ENCODE measurements at places on chromosomes 13 and 19.

DNA sequence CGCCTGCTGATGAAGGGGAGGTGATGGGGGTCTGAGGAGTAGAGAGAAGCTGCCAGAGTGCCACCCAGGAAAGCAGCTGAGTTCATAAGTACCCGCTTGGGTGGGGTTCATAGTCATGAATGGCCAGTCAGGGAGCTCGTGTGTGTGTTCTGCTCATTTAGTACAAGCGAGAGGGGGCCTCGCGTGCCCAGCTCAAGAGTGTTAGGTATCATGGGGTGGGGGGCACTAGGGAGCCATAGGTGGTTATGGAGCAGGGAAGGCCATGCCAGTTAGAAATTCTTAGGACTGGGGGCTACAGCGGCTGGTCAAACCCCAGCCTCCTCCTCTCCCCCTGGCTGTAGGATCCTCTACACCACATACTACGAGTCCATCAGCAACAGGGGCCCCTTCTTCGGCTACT, 46.8 kb downstream of the CD320 start:
- no peak for DNase-seq

GRCh38 chr19:36054733-36055686, at the start of gene WDR62:
Gene WDR62 (plus strand): TSS chr19:36054897. CDS start chr19:36054972, 75 bp downstream.
- DNase-seq, result peak; percentile 87

- DNase-seq, result no peak
Measured at GRCh38 chr19:33350538-33351309, 22.8 kb upstream of the CEBPG start.

GRCh38 chr13:110944121-110944967, 29.5 kb upstream of the ANKRD10 start:
- DNase-seq, result no peak

- DNase-seq, result no peak
Measured at GRCh38 chr13:46181840-46182490, at the start of gene LCP1. Gene LCP1 (minus strand): TSS chr13:46182177. CDS start chr13:46159662, 22,515 bp downstream.

DNA sequence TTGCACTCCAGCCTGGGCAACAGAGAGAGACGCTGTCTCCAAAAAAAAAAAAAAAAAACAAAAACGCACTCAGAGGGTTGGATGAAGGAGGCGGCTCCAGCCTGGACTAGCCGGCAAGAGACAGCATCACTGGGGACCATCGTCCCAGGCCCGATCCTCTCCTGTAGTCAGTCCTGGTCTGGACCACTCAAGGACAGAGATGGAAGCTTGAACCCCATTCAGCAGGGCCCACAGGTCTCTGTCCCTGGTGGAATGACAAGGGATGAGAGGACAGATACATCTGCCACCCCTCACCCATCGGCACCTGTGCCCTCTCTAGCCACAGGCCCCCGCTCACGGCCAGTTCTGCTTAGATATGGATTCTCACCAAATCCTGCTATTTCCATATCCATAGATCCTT, 14.0 kb downstream of the ADGRE5 start:
- no peak for DNase-seq

DNA sequence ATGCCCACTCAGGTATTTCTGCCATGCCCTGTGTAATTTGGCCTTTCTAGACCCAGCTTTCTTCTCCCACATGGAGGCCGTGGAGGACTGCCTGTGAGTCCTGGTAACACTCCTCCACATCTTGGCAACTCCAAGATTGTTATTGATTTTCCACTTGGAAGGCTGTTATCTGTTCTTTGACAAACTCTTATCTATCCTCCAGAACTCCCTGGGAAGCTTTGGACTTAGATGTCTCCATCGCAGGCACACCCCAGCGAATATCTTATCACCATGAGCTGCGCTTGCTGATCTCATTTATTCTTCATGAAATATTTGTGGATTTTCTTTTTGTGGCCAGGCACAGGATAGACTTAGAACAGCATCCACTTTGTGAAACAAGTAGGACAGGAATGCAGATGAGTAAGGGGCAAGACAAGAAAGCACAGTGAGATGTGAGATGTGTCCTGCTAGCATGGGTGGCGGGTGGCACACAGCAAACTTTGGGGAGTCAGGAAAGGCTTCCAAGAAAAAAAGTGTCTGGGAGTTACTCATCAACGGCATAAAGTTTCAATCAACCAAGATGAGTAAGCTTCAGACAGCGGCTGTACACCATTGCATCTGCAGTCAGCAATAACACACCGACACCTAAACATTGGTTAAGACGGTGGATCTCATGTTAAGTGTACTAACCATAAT, 84.5 kb upstream of the IRS2 start:
- DNase-seq, result no peak

- DNase-seq, result no peak
Measured at GRCh38 chr13:22428188-22428828, 752.5 kb upstream of the SGCG start.

DNA sequence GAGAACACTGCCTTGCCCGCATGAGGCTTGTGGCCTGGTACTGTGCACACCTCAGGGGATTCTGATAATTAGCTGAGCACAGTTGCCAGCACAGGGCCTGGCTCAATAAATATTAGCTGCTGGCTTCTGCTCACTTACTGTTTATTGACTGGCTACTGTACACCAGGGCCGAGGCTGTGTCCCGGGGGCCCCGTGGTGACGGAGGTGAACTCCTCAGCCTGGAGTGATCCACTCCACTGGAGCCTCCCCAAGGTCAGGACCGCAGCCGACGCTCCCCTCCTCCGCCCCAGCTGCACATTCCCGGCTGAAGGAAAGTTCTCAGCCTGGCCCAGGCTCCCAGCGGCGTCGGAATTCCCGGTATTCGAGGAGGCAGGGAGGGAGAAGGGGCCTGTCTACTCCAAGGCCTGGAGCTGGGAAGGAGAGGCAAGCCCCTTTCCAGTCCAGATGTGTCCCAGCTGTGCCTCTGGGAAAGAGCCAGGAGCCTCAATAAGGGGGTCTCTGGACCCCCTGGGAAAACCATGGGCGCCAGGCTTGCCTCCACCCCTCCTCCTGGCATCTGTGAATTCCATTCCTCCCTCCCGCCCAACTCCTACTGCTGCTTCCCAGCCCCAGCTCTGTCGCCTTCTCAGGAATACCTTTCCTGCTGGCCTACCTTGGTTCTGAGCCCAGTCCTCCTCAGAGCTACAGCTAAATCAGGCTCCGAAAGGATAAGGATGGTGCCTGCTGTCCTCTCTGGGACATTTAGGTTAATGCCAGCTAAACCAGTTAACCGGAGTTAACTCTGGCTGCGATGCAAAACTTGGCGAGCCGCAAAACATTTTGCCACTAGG, 7.3 kb downstream of the RPS16 start:
- DNase-seq, result no peak

GRCh38 chr13:44609137-44609536, 33.0 kb upstream of the TSC22D1 start:
- DNase-seq, result no peak

DNA sequence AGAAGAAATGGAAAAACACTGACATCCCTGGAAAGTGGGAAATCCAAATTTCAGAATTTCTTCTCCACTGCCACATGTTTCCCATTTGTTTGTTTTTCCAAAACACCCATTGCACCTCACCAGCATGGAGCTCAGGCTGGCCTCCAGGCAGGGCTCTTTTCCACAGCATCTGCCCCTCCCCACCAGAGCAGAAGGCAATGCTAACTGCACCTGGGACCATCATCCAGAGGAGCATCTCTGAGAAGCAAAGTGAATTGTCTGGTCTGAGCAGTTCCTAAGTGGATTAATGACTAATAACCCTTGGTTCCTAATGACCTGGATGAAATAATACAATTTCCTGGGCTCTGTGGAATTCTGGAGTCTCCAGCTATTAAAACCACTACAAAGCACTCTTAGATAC, 8.8 kb upstream of the CYSLTR2 start:
- DNase-seq, result no peak

DNA sequence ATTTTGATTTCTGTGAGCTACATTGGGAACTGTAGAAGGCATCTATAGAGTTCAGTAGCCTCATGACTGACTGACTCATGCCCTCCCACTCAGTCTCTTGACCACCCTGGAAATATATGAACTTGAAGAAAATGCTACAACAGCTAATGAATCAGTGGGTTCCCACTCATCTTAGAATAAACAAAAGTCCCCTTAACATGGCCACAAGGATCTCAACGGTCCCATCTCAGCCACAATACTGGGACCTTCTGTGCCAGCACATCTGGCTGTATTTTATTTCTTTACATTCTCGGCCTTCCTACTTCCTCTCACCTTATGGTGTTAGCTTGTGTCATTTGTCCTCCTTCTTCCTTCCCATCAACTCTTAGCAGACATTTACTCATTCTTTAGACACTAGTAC, 619.8 kb downstream of the DCT start:
- DNase-seq, result no peak

GRCh38 chr19:22427960-22428913, 6.1 kb upstream of the ZNF98 start:
- DNase-seq, result no peak

- DNase-seq, result no peak
Measured at GRCh38 chr19:513368-514165, 6.3 kb downstream of the TPGS1 start.

- no peak for DNase-seq
Measured at GRCh38 chr13:44278166-44278565, 95.5 kb upstream of the SERP2 start.

DNA sequence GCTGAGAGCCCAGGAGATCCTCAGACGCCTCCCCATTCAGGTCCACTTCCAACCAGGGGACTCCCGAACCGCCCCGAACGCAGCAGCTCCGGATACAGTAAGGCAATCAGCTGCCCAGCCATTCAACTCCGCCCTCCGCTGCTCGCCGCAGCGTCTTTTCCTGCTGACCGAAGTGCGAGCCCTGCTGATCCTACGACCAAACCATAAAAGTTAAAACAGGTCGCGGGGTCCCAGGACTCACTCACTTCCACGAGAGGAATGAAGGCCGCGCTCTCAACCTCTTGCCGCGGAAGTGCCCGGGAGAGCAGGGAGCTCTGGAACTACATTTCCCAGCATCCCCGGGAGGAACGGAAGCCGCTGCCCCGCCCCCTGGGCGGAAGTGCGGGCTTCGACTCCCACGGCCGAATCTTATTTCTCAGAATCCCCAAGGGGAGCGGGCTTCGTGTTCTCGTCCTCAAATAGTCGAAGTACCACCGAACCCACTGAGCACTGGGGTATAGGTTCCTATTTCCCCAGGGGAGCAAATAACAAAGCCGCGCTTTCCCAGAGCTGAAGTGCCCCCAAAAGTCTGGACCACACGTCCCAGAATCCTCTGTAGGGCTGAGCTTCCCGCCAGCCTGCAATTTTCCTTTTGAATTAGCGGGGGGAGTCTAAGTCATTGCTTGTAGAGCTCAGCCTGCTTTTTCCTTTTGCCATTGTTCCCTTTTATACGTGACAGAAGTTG, at the start of gene ZNF45:
Gene ZNF45, minus strand, starts transcription at position 298 of the 724 bp plus-strand sequence. CDS start 13,097 bp downstream, outside the sequence.
- DNase-seq, result peak; percentile 43

GRCh38 chr13:75838366-75839005, 202.4 kb downstream of the LMO7 start:
- DNase-seq, result no peak

- no peak for DNase-seq
Measured at GRCh38 chr19:497869-498510, 1.7 kb downstream of the MADCAM1 start.

DNA sequence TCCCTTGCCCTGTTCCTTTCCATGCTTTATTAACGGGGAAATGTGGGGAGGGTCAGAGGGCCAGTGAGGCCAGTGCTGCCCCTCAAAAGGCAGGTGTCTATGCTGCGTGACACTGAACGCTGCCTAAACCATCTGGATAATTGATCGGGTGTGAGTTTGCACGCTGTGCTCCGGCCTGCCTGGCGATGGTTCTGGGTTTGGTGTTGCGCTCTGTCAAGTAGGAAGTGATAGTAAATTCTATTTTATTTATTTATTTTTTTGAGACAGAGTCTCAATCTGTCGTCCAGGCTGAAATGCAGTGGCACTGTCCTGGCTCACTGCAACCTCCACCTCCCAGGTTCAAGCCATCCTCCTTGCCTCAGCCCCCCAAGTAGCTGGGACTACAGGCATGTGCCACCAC, 86.5 kb downstream of the ATP11A start:
- no peak for DNase-seq

DNA sequence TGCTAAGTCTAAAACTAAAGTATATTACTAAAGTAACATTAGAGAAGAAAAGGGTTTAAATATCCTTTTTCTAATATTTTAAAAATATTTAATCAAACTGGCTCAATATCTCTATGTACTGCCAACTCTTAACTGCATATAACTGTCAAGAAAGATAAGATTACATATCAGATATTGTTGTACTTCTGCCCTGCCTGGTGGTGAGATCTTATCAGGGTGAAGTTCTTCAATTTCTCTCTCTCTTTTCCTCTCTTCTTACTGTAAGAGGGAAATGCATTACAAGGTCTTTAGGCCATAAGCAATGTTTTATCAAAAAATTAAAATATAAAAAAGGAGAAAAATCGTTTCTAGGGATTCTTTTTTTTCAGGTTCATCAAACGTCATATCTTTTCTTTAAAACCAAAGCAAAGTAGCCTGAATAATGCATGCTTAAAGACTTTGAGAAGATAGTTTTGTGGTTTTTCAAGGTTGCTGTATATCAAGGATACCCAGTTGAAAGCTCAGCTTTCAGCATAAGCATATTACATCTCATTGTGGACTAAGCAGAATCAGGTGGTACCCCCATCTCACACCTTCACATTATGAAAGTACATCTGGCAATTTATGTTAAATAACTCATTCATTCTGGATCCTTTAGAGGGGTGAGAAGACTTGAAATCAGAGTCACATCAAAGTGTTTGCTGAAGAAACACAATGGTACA, 1625.7 kb upstream of the SLC10A2 start:
- no peak for DNase-seq

GRCh38 chr13:28621449-28621848, 37.5 kb upstream of the POMP start:
- DNase-seq, result no peak

- DNase-seq, result no peak
Measured at GRCh38 chr13:112982281-112983041, 13.4 kb downstream of the MCF2L start.

GRCh38 chr13:73146707-73147106, 87.9 kb downstream of the KLF5 start:
- no peak for DNase-seq

- no peak for DNase-seq
Measured at GRCh38 chr19:53906211-53907192, 2.6 kb upstream of the CACNG7 start.

DNA sequence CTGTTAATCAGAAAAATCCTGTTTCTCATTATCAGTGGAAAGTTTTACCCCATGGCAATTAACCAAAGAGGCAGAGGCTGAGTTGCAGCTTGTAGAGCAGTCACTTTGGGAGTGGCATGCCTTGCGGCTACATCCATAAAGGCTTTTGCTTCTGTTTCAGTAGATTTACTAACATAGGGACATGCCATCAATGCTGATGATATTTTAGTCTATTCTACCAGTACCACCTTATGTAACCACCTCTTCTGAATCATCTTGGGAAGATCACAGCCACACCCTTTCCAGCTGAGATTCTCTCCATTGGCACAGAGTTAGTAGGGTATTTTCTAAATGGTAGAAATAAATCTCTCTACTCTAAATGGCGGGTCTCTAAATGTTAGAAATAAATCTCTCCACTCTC, 37.5 kb downstream of the POSTN start:
- DNase-seq, result no peak

DNA sequence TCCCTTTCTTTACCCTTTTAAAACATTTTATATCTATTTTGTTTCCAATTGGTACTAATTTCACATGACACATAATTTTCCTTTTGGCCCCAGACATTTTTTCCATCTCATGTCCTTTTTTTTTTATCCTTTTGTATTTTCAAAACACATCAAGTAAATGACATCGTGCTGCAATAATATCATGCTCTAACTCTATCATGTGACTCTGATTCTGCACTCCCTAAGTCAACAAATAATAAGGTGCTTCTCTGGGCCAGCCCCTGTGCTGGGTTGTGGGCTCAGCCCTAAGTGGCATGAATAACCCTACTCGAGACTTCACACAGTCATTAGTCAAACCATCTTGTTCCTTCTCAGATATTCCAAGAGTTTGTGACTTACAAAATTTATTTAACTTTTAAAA, 21.7 kb downstream of the NALCN start:
- no peak for DNase-seq

Data from NCI-H187 treated with DMSO at 0.1 percent for 48 hours (cell line).